ENCODE measurements at places on chromosomes 12 and 14. TPM values are rescaled to one million over a fixed set of nuclear protein-coding genes. Genes with fewer than 3 reads are reported as not detected.

DNA sequence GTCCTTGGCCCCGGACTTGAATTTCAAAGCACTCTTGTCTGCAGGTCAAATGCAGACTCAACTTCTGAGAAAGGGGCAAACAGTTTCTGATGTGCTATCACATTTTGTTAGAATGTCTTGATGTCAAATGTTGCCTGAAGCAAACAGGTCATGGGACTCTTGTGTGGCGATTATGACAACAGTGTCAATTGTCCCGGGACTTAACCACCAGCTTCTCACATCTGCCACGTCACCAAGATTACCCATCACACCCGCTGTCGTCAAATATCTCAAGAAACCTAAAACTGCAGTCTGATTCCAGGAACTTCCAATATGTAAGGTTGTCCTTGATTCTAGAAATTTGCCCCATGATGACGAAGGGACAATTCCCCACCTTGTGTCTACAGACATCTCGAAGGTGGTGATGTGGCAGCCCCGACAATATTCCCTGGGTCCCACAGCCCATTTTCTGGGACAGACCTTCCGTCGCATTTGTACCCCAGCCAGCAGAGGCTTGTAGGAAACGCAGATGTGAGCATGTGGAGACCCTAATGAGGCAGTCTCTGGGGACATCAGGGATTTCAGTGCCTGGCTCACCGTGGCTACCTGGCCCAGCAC, 21.3 kb downstream of the LRTM2 start:
- DNase-seq, result no peak

- no peak for DNase-seq
These were observed 241.1 kb upstream of the ABCD2 start for GRCh38 chr12:39860695-39861094.

CLEC2A gene
- not detected for total RNA-seq

DNA sequence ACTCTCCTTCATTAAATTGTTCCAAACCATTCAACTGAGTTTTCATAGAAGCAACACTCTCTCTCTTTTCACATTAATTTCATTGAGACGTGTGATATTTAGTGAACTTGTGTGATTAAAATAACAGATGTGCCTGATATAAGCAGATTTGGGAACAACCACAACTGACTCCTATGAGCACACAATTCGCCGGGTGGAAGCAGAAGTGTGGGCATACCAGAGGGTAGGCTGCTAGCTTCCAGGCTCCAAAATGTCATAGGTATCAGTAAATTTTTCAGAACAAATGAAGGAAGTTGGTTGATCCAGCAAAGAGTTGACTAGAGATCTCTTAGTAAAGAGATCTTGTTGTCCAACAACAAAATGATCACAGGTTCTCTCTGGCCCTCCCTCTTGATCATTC, 429.7 kb downstream of the DPF3 start:
- no peak for DNase-seq

NPFF gene
- not detected for total RNA-seq
